ENCODE measurements at places on chromosomes 12 and 14. TPM values are rescaled to one million over a fixed set of nuclear protein-coding genes. Genes with fewer than 3 reads are reported as not detected.

The BDKRB2 gene
- polyA plus RNA-seq, result 2.5 TPM

The COCH gene
- polyA plus RNA-seq, result 4.4 TPM

- no peak for DNase-seq
Observed at GRCh38 chr14:60510951-60511599, 2.1 kb downstream of the SIX6 start.

The KLHDC1 gene
- 6.0 TPM for polyA plus RNA-seq

- no peak for DNase-seq
Observed at GRCh38 chr12:62834406-62834805, 100.5 kb downstream of the PPM1H start.

The PSMD9 gene
- polyA plus RNA-seq, result 44.4 TPM

- DNase-seq, result no peak
Observed at GRCh38 chr14:95524706-95525512, 8.5 kb upstream of the SYNE3 start.

GRCh38 chr12:50024805-50025186, 498 bp downstream of the RACGAP1 start:
- DNase-seq, result no peak

DNA sequence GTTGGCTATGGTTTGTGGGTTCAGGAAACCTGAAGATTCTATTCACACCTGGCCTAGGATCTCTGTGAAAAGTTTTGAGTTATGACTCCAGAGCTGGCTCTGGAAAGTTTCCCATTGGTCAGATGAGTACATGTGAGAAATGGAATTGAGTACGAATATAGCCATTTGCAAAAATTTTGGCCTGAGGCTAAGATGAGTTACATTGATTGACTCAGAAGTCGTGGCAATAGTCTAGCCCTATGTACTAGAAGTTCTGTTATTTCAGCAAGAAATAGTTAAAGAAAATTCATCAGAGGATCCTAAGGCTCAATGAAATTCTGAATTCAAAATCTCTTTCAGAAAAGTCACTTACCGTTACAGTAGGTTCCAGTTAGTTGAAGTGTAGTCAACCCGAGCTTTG, 109.9 kb downstream of the PTCSC3 start:
- DNase-seq, result no peak

DNA sequence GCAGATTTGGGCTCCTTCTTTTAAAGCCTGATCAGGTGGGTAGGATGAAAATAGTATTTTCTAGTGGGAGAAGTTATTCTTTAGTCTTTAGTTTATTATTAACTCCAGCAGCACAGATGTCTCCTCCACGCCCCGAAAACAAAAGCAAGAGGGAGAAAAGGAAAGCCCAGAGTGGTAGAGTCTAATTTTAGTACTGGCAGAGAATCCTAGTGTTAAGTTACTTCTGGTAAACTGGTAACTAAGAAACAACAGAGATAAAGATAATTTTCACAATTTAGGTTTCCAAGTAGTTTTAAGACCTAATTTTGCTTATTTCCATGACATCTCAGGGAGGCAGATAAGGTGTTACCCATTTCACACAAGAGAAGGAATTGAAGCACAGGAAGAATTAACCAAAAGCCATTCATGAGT, 16.3 kb downstream of the ATP5MC2 start:
- no peak for DNase-seq

DNA sequence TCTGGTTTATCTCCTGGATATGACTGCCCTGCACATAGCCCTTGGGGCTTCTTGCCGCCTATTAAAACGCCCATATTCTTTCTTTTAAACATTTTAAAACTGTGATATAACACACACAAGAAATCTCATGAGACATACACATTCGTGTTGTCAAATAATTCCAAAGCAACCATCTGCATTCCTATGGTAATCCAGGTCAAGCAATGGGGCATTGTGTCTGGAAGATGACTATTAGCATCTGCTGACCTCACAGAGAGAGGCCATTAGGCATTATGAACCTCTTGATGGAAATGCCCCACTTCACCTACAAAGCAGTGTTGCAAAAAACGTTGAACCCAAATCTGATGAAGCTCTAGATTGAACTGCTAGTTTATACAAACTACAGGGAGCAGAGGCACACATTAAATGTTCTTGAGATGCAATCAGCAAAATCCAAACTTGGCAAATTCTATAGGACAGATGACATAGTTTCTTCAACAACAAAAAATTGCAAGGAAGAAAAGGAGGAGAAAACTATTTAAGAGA, 513.8 kb upstream of the CCDC196 start:
- DNase-seq, result no peak

GRCh38 chr14:96493178-96493577, 9.0 kb upstream of the PAPOLA start:
- DNase-seq, result no peak

GRCh38 chr12:100142851-100143559, at the start of gene BLTP3B:
Gene BLTP3B (minus strand): TSS chr12:100142874. CDS start chr12:100142635, 239 bp downstream.
- DNase-seq, result peak; percentile 87

The TAS2R20 gene
- polyA plus RNA-seq, result 1.3 TPM

DNA sequence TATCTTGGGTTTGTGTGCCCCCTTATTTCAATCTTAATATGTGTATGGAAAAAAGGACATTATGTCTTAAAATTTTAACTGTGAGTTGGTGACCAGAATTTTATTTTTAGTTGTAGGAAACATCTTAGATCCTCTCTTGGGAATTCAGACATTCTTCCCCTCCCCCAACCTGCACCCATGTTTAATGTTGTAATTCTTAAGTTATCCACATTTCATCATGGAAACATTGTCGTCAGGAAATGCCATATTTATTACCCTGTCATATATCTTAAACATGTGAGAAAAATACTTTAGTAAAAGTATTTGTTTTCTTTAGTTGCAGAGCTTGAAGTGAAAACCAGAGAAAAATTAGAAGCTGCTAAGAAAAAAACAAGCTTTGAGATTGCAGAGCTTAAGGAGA, 30.3 kb downstream of the YEATS4 start:
- no peak for DNase-seq

The GPR135 gene
- polyA plus RNA-seq, result 3.9 TPM

The PARPBP gene
- 4.7 TPM for polyA plus RNA-seq

GRCh38 chr12:76964784-76965571, 86.2 kb upstream of the CSRP2 start:
- DNase-seq, result no peak

DNA sequence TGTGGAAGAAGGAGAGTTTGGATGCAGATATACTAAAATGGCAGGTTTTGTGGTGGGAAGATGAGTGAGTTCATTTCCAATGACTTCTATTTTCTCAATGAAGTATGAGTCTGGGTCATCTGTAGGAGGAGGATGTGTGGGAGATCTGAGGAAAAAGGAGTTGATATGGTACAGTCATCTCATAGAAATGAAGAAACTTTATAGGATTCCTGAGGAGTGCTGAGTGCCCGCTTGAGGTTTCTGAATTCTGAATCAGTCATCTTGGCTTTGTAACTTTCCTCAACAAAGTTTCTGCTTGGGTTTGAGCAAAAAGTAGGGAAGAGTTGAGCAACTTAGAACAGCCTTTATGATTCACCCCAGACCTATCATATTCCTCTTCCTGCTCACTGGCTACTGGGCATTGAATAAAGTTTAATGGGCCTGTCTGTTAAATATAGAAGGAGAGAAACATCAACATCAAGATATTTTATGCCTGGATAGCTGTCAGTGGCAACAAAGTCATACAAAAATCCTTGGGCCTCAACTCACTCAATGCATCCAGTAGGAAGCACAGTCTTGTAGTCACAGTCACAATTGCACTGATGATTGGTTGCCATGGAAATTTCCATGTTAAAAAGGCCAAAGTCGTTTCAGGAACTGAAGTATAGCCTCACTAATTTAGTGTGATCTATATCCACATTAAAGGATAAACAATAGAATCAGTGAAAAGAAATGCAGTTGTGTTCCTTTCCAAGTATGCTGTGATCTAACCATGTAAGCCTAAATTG, 284.7 kb downstream of the DUSP6 start:
- no peak for DNase-seq

DNA sequence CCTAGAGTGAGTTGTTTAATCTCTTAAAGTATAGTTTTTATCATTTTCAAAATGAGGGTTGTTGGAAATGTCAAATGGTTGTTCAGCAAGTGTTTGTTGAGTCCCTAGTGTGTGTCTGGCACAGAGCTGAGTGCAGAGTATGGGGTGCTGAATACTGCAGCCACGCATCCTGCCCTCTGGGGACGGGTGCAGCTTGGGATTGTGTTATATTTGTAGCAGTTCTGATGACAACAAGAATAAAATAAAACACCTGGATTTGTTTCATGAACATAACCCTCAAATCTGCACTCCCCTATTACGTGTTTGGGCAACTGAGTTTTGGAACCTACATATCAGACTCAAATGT, 127.9 kb downstream of the CACNA1C start:
- DNase-seq, result no peak

DNA sequence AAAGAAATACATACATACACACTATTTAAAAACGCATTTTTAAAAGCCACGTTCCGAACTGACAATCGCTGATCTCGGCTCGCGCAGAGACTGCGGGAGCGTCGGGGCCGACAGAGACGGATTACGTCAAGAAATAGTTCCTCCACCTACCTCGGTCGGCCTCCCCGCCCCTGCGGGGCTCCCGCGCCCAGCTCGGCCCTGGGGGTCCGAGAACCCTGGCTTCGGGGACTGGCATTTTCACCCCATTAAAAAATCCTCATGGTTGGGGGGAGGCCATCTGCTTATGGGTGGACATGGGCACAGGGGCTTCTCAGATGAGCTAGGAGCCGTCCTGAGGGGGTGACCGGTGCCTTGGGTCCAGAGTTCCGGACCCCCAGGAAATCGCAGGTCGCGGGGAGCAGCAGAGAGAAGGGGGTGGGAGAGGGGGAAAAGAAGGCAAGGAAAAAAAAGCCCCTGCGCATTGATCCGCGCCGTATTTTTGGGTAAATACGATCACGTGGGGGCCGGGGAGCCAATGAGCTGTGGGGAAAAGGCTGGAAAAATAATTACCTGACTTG, 324 bp upstream of the HOXC9 start:
- DNase-seq, result peak; percentile 89

- no peak for DNase-seq
Observed at GRCh38 chr14:51431033-51431709, 191.1 kb downstream of the TMX1 start.

GRCh38 chr12:40263616-40264409, 39.0 kb downstream of the LRRK2 start:
- DNase-seq, result no peak
